ENCODE measurements at places on chromosomes 6 and 20. TPM values are rescaled to one million over a fixed set of nuclear protein-coding genes. Genes with fewer than 3 reads are reported as not detected.

The SIRT5 gene
- 16.4 TPM for total RNA-seq

The CST4 gene
- not detected for total RNA-seq

The HLA-DMA gene
- 8.9 TPM for total RNA-seq

The LAMA2 gene
- 190 TPM for total RNA-seq

The FAM209A gene
- not detected for total RNA-seq

The SLC17A5 gene
- total RNA-seq: 30.8 TPM

The HLA-DPB1 gene
- 16.4 TPM for total RNA-seq

The STX16 gene
- total RNA-seq: 53.1 TPM

The PSMB9 gene
- total RNA-seq: 6.7 TPM

The TFAP2A gene
- total RNA-seq: 1.6 TPM

The CCM2L gene
- 5.8 TPM for total RNA-seq

The SDC4 gene
- 28.9 TPM for total RNA-seq

Data from urinary bladder (tissue), 4 donors.